MCF 10A (cell line): ENCODE measurements at places on chromosomes 3 and 15.

DNA sequence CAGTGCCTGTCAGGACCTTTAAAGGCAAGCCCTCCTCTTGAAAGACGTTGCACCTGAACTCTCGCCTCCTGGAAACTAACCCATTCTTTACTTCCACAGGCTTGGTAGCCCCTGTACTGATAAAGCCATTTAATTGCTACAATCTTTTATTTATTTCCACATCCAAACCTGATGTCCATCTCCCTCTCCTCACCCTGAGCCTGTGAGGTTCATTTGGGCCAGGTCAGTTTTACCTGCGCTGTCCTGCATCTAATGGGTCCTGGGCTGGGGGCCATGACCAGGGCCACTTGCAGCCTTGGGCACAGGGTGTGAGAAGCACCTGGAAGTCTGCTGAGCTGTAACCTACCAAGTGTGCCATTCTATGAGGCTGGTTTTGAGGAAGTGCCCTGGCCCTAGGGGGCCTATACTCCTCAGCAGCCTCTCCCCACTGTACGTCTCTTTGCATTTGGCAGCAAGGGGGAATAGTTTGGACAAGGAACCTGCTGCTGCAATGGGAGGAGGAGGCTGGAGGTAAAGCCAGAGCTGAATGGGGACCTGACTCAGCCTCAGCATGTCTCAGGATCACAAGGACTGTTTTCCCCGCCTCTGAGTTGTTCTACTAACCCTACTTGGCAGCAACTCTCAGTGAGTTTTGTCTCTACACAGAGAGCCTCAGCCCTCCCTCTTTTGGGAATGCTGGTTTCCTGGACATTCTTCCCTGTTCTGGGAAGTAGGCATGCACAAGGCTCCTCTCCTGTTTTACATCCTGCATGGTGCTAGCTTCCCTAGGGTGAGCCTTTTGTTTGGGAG, 53.8 kb downstream of the WDR76 start:
- no peak for DNase-seq

- no peak for DNase-seq
These were observed 159.8 kb downstream of the RBMS3 start for GRCh38 chr3:29440413-29441305.

GRCh38 chr3:24662449-24663345, 168.0 kb upstream of the THRB start:
- peak; percentile 60 for DNase-seq

- DNase-seq = no peak
These were observed 186.8 kb downstream of the THSD4 start for GRCh38 chr15:71301958-71302621.

GRCh38 chr15:25051399-25052154, 96.8 kb downstream of the SNRPN start:
- no peak for DNase-seq

DNA sequence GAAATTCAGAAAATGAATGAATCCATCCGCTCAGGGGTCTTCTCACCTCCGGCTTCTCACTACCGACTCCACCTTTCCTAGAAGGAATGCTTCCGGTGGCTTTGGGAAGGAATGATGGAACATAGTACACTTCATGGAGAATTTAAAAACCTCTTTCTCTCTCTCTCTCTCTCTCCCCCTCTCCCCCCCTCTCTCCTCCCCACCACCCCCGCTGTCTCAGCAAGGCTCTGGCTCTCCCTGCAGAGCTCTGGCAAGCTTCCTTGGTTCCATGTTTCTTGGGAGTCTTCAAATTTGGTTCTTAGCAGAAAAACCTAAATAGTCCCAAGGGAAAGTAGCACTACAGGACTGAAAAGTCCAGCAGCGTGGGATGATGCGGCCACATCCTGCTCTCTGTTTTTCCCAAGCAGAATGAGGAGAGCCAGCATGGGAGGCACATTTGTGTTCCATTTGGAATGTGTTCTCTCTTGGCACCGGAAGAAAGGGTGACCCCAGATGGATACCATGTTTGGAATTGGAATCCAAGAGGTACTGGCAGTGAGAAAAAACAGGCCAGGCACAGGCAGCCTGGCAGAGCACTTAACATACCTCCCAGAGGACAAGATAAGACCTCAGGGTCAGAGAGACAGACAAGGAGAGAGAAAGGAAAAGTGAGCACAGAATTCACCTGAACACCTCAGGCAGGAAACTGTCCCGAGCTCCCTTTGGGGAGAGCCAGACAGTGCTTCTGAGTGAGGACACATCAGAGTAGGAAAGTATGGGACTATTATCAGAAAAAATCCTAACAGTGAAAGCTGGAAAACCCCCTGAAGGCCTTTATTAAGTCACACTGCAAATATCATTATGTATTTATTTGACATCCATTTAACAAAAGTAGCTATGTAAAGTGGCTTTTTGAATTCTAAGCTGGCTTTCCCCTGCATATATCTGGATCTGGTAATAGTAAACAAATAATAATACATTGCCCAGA, at the start of gene POPDC2:
TSS of gene POPDC2 (minus strand) at position 116 of the 967 bp plus-strand sequence. CDS start 166 bp downstream, outside the sequence.
- DNase-seq = no peak

- no peak for DNase-seq
These were observed 145.7 kb upstream of the BFSP2 start for GRCh38 chr3:133254151-133254550.

- DNase-seq = no peak
These were observed 268.9 kb downstream of the IGSF11 start for GRCh38 chr3:118765636-118766305.
